ELR (cell line): ENCODE measurements at places on chromosomes 1 and 21.
A peak's percentile ranks its signal among the peaks of the same experiment; 100 is the strongest.

DNA sequence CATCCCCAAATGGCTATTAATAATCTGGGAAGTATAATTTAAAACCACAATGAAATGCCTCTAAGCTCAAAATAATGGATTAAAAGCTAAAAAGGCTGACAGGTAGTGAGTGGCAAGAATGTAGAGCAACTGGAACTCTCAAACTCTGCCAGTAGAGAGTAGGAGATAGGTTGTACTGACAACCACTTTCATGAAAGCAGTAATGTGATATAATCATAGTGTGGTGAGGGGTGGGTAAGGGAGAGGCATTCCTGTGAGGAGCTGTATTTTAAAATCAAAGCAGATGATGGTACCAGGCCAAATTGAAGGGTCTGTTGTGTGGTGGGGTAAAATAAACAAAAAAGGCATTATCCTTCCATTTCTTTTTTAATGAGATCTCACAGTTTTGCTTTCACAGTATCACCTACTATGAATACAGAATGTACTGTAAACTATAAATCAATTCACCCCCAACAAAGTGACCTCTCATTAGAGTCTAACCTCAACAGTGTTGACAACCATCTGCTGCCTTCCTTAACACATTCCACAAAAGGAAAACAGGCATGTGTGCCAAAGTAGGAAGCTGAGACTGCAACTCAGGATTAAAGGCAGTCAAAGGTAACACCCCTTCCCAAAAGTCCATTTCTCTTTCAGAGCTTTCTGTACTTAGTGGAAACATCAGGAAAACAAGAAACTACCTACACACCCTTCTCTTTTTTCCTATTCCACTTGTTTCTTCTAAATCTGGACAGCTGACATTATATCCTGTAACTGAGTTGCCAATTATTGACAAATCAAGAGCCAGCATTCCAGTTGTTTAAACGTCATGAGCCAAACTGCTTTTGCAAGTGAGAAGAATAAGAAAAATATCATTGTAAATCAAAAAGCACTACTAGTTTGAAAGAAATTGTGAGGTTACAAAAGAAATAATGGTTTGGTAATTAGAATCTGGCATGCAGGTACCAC, 130.8 kb downstream of the FAF1 start:
- DNase-seq, result no peak

DNA sequence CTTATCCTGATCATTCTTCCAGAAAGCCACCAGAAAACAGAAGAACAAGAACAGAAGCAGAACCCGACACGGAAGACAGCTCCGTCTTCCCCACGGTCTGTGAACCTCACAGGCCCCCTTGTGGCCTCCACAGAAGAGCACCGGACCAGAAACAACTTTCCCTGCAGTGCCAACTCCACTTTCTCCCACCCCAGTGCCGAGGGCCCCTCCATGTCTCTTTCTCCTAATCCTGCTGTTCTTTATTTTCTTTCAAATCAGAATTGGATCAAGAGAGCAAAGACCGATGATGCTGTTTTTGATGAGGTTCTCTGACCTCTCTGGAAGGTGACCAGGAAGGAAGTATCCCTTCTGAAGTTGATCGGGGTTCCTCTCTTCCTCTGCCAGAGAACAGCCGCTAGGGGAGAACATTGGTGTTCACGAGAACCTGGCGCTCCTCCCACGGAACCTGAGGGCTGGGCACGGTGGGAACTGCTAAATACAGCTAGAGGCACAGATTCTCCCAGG, 58.9 kb upstream of the CTTNBP2NL start:
- peak; percentile 54 for DNase-seq

DNA sequence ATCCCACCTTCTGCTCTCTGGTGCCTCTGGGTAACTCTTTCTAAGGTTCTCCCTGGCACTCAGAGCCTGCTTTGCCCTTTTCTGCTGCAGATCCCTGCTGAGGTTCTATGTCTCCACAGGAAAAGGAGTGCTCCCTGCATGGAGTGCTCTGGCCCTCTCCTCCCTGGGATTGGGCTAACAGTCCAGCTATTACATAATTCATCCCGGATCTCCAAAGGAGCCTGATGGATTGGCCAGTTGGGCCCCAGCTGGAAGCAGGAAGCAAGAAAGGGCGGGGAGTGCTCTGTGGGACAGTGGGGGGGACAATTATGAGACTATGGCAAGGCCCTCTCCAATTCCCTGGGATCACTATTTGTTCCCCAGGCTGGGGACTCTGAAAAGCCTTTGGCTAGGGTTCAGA, 51.9 kb upstream of the GOLT1A start:
- no peak for DNase-seq

- DNase-seq, result peak; percentile 40
Measured at GRCh38 chr1:56585985-56586384, 6.6 kb upstream of the PLPP3 start.

DNA sequence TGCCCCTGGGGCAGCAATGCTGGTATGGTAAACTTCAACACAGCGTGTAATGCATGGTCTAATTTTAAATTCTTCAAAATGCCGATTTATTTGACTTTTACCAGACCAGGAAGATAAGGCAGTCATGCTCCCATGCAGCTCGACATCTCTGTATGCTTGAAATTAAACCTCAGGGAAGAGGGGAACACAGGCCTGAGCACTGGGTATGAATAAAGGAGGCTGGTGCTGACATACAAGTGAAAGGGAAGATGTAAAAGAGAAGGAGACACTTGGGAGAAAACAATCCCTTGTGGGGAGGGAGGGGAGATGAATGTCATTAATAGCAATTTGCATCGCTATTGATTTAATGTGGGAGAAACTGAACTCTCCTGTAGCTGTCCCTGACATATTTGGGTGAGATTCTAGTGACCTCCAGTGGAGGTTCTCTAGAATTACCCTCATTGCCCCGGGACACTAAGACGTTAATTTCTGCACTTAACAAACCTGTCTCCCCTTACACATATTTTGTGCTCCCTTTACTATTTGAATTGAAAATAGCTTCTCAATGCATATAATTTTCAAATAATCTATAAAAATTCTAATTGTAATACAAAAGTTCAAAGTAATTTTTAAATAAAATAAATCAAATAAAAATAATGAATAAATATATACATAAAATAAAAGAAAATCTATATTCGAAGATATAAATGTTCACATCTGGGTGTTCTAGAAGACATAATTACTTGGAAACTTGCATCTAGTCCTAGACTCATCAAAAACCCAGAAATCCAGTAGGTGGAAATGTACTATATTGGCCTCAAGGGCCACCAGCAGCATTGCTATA, 283.1 kb downstream of the LMX1A start:
- DNase-seq, result peak; percentile 59

GRCh38 chr21:45834821-45835293, 146.7 kb upstream of the COL6A1 start:
- no peak for DNase-seq

DNA sequence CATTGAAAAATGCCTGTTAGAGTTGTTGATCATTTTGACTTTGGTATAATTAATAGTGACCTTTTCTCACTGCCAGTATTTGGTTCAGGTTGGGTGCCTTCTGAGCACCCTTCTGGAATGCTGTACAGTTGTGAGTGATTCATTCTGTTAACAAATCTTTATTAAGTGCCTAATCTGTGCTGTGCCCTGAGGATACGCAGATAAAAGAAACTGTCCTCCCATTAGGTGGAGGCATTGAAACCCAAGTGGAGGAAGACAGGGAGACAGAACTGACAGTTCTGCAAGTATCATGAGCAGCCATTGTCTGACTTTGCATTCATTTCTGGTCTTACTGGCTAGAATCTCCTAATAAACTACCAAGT, 76.1 kb upstream of the ZNF326 start:
- DNase-seq, result no peak

DNA sequence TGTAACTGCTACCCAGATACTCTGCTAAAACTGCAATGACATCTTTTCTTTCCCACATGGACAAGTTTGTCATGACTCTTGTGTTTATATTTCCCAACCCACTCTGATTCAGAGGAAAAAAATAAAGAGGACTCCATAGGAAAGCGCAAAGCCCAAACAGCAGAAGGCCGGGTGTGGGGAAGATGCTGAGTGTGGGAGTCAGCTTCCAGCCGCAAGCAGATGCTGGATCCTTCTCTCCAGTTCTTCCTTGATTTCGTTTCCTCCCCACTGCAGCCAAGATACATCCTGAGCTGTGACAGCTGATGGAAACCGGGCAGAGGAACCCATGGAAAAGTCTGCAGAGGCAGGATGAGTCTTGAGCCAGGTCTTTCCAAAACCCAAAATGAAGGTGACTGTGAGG, 498.2 kb downstream of the PLPP3 start:
- peak; percentile 71 for DNase-seq

GRCh38 chr1:13922466-13923110, 222.6 kb downstream of the PRDM2 start:
- DNase-seq, result no peak

- DNase-seq, result no peak
Measured at GRCh38 chr1:46770541-46770940, 28.3 kb upstream of the CYP4B1 start.

DNA sequence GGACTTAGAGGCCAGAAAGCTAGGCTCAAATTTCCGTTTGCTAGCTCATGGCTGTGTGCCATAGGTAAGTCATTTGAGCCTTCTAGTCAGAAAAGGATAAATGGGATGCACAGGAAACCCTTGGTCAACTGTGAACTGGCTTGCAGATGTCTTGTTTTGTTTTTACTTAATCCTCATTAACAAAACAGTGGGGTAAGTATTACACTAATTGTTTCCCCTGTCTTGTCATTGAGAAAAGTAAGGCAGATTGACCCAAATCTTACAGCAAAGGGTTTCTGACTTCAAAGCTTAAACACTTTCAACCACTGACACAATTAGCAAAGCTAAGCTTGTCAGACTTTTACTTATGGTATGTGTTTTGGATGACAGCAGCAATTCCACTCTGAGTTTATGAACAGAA, 291.3 kb downstream of the NTNG1 start:
- no peak for DNase-seq

DNA sequence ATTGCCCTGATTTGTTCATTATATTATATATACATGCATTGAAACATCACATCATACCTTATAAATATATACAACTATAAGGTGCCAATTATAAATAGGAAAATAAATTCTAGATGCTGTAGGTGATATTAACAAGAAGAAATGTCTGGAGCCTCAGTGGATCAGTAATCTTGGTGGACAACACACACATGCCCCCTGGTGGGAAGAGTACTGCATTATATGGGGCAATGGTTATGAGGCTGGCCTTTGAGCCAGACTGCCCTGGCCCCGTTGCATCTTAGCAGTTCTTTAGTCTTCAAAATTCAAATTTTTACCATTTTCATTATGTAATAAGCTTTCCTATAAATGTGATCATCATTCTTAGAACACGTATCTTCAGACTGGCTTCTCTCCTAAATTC, 335.0 kb upstream of the GREM2 start:
- DNase-seq, result peak; percentile 72

GRCh38 chr1:173554089-173554488, 48.8 kb downstream of the SLC9C2 start:
- peak; percentile 9 for DNase-seq

DNA sequence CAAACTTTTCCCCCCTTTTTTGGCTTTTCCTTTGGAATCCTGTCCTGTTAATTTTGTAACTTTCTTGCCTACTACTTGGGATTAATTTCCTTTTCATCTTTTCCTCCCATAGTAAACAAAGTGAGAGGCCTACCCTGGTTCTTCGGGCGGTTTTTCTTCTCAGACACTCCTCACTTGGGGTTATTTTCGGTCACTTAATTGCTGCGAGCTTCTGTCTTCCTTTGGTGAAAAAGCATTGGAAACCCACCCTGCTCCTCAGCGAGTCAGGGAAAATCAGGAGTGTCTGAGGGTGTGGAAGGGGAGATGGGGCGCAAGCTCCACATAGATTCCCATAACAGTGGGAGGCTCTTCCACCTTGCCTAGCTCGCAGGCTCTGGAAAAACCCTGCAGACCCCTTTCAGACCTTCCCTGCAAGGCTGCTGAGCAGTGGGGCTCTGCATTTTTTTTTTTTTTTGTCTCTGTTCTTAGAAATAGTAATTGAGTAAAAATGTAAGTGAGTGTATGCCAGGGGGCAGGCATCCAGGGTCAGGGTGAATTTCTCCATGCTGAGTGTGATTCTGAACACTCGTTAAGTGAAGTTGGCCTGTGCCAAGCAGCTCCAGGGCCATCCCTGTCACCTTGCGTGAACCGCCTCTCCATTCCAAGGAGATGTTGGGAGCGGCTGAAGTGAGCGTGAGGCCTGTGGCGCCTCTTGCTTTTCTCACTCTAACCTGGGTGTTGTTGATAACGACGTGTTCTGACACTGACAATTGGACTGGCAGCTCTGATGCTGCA, 20.3 kb downstream of the TGFB2 start:
- no peak for DNase-seq

DNA sequence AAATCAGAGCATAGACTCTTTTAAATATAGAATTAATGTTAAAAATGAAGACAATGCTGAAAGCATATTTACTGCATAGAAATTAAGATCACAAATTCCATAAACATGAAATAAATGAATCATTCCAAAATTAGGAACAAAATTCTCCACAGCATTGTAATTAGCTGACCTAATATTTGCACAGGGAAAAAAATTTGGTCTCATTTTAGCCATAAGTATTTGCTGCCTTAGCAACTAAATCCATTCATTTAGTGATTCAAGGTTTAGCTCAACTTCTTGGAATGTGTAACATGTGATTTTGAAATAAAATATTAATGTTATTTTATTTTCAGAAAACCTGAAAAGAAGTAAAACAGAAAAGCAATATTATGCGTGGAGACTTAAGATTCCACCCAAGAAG, 25.5 kb downstream of the ADAMTS5 start:
- no peak for DNase-seq
